IPS DF 19.7 (cell line): ENCODE measurements at places on chromosomes 3 and 15.

GRCh38 chr3:55584716-55585368, 97.7 kb upstream of the WNT5A start:
- DNase-seq = no peak

GRCh38 chr15:73991260-73991659, 835 bp downstream of the STOML1 start:
- DNase-seq = no peak

DNA sequence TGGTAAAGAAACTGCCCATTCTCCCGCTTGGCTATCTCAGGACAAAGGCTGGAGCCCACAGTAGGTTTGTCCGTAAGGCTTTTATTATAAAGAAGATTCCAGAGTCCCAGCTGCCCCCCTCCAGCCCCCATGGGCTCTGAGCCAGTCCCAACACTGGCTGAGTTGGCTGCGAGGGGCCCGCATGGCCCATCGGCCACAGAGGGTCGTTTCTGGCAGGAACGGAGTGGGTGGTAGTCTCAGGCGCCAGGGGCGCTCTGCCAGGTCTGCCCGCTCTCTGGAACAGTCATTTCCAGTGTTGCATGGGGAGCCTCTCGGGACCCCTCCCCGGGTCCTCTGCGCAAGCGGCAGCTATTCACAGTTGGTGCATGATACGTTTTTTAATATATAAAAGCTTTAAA, 12.2 kb downstream of the H1-8 start:
- no peak for DNase-seq

GRCh38 chr15:28974142-28974541, 88.4 kb downstream of the APBA2 start:
- DNase-seq = no peak

GRCh38 chr3:38458796-38459498, 5.3 kb downstream of the ACVR2B start:
- no peak for DNase-seq

DNA sequence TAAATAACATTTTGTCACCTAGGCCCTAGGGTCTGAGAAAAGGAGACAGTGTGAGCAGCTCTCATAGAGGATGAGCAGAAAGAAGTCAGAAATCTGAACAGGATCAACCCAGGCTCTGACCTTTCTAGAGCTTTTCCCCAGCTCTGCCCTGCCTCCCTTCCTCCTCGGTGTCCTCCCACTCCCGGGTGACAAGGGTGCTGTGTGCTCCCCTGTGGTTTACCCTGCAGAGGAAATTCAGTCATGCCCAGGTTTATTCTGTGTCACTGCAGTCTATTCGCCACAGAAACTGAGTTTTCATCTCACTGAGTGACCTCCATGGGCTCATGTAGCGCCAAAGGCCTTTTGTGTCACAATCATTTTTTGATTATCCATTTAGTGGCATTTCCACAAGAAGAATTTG, 76.6 kb downstream of the IL12A start:
- DNase-seq = no peak

DNA sequence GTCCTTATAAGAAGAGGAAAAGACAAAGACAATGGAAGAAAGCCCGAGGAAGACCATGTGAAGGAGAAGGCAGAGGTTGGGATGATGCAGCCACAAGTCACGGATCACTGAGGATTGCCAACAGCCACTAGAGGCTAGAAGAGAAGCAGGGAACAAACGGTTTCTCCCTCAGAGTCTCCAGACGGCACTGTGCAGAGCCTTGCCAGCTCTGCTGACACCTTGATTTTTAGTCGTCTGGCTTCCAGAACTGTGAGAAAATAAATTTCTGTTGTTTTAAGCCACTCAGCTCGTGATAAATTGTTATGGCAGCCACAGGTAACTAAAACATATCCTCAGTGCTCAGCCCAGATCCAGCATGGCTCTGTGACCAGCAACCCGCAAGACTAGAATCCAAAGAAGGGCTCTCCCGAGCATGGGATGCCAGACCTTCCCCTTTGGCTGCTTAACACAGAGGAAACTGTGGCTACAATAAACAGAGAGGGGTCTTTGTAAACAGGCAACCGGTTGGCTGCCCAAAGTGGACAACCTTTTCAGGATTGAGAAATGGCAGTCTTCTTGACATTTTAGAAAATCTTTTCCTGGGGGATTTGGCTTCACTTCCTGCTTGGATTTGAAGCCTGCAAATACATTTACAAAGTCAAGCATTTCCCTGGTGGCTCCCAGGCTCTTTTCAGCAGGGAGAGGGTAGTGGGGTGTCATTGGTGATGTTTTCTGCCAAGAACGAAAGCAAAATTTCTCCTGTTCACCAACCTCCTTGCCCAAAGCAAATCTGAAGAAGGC, 88.7 kb upstream of the ADPGK start:
- no peak for DNase-seq

DNA sequence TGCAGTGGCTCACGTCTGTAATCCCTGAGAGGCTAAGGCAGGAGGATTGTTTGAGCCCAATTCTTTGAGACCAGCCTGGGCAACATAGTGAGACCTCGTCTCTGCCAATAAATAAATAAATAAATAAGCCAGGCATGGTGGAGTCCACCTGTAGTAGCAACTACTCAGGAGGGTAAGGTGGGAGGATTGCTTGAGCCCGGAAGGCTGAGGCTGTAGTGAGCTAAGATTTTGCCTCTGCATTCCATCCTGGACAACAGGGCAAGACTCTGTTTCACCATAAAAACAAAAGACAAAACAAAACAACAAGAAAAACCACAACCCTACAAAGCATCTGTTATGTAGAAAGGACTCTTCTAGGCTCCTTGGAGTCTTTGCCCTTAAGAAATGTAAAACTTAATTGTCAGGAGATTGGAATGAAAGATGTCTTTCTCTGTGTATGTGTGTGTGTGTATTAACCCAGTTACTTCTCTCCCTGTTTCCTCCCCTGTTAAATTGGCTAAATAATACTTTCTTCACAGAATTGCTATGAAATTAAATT, 9.5 kb downstream of the NECTIN3 start:
- DNase-seq = no peak

GRCh38 chr15:77058468-77058867, 12.4 kb downstream of the TSPAN3 start:
- no peak for DNase-seq

DNA sequence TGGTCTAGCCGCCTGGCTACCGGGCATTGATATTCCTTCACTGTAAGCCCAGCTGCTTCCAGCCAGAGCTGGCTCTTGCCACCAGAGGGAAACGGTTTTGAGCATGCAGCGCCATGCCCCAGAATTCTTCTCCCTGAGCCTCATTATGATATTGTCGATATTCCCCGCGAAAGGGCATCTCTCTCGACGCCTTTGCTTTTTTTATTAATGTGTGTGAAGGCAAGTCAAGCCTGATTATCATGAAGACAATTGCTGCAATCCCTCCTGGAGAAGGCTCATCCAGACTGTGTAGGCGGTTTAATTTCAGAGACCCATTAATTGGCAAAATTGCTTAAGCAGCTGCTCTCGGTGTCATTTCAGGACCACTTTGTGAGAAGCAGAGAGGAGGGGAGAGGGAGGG, 321.2 kb upstream of the TLE3 start:
- no peak for DNase-seq

DNA sequence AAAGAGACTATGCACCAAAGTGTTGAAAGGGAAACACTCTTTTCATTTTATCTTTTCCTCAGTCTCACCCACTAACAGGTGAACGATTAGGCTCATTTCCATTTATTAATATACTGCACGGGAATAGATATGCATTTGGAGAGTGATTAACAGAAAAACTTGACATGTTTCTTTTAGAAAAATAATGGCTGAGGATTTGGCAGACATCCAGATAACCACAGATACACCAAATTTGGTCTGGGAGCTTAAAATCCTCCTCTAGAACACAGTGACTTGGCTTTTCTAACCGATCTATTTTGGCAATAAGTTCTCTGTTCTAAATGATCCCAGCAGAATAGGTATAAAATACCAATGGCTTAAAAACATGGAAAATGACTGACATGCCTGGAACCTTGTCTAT, 459.3 kb upstream of the SGO1 start:
- DNase-seq = no peak

DNA sequence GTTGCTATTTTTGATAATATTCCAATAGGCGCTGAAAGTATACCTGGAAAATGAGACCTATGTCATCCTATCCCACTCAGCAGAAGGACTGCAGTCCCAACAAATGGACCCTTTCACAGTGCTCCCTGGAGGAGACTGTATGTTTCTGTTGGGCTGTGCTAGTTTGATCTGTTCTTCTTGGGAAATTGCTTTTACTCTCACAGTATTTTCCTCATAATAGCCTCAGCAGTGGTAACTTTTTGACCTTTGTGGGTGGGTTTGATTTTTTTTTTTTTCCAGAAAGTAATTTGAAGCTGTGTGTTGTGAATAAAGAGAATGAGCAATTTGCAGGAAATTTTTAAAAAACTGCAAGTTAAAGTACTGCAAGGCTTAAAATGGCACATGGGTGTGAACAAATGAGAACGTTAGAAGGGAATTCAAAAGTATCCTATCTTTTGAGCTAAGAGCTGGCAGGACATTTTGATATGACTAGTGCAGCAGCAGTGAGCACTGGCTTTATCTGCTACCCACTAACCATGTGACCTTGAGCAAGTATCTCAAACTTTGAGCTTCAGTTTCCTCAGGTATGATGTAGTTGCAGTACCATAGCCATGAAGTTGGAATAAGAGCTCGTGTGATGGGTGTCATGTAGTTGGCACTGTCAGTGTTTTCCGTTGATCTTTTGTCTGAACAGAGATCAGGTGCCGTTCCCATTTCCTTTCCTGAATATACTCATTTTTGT, 118.4 kb downstream of the ATG7 start:
- DNase-seq = no peak

- no peak for DNase-seq
Observed at GRCh38 chr3:194301730-194302129, 49.4 kb downstream of the CPN2 start.

GRCh38 chr15:98657721-98658120, 9.4 kb downstream of the IGF1R start:
- DNase-seq = no peak

GRCh38 chr3:146598535-146598934, 6.6 kb downstream of the PLSCR5 start:
- no peak for DNase-seq

GRCh38 chr3:184821034-184821433, 9.1 kb downstream of the VPS8 start:
- no peak for DNase-seq

DNA sequence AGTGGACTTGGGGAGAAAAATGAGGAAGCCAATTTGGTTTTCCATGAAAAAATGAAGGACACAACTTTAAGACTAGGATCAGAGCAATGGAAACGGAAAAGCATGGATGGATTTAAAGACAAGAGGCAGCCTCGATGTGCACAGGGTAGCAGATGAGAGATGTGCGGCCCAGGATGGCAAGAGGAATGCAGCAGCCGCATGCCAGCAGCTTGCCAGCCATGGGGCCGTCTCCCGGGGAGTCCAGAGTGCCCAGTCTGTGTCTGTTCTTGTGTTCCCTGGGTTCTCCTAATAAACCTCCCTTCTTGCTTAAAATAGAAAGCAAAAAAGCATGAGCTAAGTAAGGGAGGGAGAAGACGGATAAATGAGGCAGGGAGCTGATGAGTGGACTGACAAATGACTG, 68.0 kb upstream of the IQSEC1 start:
- no peak for DNase-seq

DNA sequence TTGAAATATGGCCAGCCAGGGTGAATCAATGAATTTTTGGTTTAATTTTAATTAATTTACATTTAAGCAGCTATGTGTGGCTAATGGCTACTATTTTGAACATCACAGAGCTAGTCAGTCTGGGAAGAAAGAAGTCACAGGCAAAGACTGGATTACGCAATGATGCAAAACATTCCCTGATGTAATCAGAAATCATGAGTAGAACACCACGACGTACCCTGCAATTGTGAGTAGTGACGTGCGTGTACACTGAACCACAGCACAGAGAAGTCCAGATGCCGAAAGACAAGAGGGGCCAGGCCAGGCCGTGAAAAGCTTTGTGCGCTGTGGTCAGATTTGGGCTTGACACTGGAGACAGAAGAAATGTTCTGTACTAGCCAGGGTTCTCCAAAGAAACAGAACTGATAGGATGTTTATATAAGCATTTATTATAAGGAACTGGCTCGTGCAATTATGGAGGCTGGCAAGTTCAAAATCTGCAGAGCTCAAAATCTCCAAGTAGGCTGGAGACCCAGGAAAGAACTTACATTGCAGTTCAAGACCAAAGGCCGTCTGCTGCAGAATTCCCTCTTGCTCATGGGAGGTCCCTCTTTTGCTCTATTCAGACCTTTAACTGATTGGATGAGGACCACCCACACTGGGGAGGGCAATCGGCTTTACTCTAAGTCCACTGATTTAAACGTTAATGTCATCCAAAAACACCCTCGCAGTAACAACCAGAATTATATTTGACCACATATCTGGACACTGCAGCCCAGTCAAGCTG, 44.6 kb downstream of the SH3BP5 start:
- DNase-seq = no peak

GRCh38 chr3:130935761-130936492, 42.0 kb downstream of the ATP2C1 start:
- no peak for DNase-seq

GRCh38 chr15:83510001-83510400, 62.9 kb downstream of the SH3GL3 start:
- DNase-seq = no peak

DNA sequence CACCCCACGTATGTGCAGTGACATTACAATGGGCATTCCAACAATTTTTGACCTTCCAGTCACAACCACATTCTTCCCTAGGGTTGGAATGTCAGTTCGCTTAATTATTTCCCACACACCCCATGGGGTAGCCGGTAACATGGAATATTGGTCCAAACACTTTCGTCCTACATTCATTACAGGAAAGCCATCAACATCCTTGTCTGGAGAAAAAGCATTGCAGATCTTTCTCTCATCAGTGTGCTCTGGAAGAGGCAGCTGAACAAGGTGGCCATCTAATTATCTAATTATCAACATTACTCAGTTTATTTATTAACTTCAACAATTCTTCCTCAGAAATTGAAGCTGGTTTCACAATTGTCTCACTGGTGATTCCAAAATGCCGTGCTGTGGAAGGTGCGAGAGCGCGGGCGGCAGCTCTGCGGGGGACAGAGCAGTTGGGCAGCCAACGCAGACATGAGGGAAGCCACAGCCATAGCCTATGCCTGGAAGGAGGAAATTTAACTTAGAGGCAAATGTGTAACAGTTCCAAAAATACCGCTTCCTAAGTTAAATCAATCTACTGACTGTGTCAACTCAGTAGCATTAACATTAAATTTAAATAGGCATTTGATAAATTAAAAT, 1158.9 kb upstream of the EPHA6 start:
- DNase-seq = no peak

DNA sequence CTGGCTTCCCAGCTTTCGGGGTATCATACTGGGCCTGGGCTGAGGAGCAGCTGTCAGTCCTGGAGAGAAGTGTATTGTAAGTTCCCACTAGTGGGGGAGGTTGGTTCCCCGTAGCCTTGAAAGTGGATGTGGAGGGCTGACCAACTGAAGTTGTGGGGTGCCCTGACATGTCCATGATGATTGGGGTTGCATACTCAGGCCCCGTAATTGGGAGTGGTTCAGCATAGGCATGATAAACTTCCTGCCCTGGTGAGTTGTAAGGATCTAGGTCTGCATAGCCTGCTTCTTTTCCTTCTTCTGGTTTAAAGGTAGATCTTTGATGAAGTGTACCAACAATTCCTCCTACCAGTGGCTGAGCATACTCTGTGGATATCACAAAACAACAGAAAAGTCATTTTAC, 36.3 kb downstream of the ST3GAL6 start:
- no peak for DNase-seq

GRCh38 chr3:188700501-188700900, 471.3 kb upstream of the TPRG1 start:
- DNase-seq = no peak
